ENCODE measurements at places on chromosomes 5 and 9.
A peak's percentile ranks its signal among the peaks of the same experiment; 100 is the strongest.

GRCh38 chr5:88262116-88262515 lies 6.5 kb downstream of the TMEM161B start:
- DNase-seq = no peak

DNA sequence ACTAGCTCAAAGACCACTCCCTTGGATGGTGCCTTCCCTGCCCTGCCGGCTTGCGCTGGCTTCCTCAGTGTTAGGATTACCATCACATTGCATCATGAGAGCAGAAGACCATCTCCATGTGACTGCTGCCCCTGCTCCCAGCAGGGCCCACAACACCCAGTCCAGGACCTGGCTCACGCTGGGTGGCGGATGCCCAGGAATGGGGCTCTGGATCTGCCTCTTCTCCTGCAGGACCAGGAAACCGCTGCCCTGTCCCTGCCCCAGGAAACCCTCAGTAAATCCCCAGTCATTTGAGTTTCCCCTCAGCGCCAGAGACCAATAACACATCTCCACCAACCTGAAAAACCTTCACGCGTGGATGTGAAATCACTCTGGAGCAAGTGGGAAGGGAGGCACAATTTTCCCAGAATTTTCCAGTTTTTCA lies 3.3 kb upstream of the RNF44 start:
- DNase-seq = no peak

GRCh38 chr9:20040991-20041696 lies 252.3 kb upstream of the SLC24A2 start:
- no peak for DNase-seq

GRCh38 chr5:132423438-132423898 lies 54.0 kb downstream of the SLC22A5 start:
- no peak for DNase-seq

- DNase-seq = no peak
These were observed 26.3 kb downstream of the GOLGA2 start for GRCh38 chr9:128249558-128249907.

DNA sequence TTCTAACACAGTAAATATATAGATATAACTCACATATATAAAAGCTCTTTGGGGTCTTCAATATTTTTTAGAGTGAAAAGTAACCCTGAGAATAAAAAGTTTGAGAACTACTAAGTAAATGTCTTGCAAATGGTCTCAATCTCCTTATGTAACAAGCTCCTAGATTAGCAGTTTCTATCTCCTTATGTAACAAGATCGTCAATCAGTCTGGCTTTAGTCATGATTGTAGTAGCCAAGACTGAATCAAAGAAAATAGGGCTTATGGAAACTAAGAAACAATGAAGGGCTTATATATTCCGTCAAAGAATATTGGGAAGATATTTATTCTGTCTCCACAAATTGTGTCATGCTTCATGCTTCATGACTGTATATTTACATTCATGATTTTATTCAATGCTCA lies 22.4 kb upstream of the FREM1 start:
- no peak for DNase-seq

DNA sequence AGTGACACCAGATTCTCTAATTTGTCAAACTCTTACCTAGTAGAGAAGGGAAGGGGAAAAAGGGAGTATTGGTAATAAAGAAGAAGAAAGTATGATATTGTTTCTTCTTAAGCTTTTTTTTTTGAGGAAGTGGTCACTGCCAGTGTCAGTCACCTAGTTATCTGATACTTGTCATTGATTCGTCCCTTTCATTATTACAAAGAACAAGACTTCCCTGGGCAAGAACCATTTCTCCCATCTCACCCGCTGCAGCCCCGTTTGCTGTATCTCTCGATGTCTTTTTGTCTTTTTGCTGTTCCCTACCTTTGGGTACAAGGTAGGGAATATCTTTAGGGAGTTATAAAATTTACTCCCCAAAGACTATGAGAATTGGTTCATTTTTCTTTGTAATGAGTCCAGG lies 249.0 kb downstream of the ARHGAP26 start:
- DNase-seq = no peak

GRCh38 chr5:168467755-168468330 lies 18.4 kb upstream of the RARS1 start:
- DNase-seq = no peak

DNA sequence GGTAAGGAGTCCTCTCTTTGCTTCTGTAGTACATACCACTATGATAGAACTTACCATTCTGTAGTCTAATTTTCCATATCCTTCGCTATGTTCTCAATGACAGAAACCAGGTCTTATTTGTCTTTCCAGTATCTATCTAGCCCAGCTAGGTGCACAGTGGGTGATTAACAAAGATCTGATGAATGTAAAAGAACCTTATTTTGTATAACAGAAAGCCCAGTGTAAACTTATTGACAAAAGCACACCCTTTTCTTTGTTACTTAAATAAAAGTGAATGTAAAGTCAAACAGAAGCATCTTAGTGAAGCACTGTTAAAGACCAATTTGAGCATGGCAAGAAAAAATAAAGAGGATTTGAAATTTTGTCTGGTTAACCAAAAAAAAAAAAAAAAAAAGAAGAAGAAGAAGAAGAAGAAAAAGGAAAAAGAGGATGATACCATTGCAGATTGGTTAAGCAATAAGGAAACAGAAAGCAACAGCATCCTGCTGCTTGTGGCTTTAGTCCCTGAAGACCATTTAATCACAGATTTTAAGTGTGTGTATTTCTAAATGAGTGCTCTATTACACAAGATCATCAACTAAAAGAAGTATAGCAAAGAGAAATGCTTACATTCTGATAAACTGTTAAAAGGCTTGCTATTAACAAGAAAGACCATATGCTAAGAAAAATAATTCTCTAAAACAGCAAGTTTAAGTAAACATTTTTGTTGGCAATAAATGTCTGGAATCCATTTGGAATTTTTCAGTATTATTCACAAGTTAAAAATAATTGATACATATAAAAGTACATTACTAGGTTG lies 21.2 kb downstream of the MEGF9 start:
- no peak for DNase-seq

- DNase-seq = no peak
These were observed 8.9 kb downstream of the SMIM23 start for GRCh38 chr5:171794470-171794960.

GRCh38 chr9:87236546-87236945 lies 261.1 kb upstream of the DAPK1 start:
- no peak for DNase-seq

DNA sequence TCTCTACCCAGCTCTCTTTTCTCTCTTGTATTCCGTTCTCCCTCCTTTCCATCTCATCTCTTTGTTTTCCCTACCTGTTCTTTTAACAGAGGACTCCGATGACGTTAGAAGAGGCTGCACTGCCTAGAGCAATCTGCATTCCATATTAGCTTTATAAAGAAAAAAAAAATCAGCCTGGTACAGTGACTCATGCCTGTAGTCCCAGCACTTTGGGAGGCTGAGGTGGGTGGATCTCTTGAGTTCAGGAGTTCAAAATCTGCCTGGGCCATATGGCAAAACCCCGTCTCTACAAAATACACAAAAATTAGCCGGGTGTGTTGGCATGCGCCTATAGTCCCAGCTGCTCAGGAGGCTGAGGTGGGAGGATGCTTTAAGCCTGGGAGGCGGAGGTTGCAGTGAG lies 49.0 kb downstream of the DAPK1 start:
- DNase-seq = no peak

DNA sequence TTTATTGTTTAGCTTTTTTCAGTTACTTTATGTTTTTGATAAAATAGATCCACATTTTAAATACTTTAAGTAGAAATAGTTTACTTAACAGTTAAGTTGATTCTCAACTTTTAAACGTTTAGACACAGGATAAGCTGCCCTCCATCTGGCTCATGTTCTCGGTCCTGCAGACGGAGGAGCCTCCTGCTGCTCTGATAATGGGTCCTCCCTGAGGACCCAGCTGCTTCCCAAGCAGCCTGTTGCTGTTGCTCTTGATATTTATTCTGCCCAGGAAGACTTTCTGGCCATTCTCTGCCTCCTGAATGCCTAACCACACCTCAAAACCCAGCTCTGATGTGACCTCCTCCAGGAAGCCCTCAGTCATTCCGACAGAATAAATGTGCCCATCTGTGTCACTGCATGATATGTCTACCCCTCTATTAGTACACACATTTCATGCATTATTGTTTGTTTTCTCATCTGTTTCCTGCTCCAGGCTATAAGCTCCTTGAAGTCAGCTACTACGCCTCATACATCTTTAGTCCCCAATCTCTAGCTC lies 267.2 kb upstream of the MSX2 start:
- no peak for DNase-seq

DNA sequence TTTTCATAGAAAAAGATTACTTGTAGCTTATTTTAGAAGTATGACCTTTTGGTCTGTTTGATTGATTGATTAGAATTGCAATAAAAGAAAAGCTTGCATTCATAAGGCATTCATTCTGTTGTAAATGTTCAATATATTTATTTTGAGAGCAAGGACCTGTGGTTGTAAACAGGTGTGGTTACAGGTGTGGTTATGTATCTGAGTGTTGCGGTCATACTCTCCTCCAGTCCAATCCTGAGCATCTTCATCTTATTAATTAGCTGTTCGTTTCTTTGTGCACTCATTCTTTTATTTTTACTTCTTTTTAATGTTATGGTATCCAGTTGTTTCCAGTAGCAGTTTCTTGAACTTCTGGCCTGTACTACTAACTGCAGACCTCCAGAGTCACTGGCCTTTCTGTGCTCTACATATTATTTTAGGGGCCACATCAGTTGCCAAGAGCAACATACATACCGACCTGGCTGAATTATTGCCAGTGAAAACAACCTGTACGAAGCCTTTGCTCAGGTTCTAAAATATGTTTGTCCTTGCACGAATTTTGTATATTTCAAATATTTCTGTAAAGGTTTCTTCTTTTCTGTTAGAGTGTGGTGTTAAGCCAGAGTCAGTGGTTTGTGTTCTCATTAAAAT lies 128.7 kb downstream of the CDC42SE2 start:
- DNase-seq = no peak

DNA sequence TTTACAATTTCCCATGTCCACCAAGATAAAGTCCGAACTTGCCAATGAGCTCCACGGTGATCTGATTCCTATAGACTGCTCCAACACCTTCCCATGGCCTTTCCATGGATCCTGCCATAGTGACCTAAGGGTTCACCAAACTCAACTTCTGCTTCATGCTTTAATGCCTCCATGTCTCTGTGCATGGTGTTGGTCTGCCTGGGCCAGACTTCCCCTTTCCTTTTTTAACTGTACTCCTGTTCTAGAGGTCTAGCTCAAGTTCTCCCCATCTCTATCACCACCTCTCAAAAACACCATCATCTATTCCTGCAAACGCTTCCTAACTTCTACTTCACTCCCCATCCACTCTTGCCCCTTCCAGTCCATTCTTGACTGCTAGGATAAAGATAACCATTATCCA lies 14.8 kb upstream of the SMARCA2 start:
- DNase-seq = no peak

- DNase-seq = no peak
These were observed 58.0 kb downstream of the PLAC8L1 start for GRCh38 chr5:146047396-146047795.

GRCh38 chr5:10106806-10107205 lies 142.9 kb downstream of the ATPSCKMT start:
- DNase-seq = no peak

GRCh38 chr9:88692827-88693226 lies 157.8 kb downstream of the NXNL2 start:
- no peak for DNase-seq

GRCh38 chr9:98786750-98787510 lies 9.4 kb downstream of the ANKS6 start:
- DNase-seq = no peak

DNA sequence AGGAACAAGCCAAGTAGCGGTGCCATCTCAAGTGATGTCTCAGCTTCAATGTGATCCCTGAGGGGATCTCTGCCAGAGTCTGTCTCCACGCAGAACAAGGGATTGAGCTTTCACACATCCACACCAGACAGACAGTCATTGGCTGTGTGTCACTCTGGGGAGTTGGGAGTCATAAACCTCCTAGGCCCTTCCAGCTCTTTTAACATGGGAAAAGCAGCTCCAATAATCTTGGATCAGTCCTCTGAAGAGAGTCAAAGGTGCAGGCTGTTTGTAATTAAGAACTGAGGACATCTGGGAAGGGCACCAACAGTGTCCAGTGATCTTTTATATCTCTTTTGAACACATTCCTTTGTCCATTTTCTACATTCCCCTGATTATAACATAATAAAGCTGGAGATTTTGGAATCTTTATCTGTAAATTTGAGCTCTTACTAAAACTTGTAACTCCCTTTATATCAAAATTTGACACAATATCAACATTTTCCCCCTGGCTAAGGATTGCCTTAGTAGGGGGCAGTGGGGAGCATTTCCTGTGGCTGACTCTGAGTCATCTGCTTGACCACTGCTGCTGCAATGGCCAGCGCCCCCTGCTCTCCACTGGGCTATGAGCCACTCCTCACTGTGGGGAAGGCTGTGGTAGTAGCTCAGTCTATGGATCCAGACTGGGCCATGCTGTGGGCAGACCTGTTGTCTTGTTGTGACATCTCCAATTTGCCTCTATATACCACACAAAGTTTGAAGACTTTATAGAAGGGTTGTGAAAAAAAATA lies 284.4 kb downstream of the OSTF1 start:
- DNase-seq = peak; percentile 4

DNA sequence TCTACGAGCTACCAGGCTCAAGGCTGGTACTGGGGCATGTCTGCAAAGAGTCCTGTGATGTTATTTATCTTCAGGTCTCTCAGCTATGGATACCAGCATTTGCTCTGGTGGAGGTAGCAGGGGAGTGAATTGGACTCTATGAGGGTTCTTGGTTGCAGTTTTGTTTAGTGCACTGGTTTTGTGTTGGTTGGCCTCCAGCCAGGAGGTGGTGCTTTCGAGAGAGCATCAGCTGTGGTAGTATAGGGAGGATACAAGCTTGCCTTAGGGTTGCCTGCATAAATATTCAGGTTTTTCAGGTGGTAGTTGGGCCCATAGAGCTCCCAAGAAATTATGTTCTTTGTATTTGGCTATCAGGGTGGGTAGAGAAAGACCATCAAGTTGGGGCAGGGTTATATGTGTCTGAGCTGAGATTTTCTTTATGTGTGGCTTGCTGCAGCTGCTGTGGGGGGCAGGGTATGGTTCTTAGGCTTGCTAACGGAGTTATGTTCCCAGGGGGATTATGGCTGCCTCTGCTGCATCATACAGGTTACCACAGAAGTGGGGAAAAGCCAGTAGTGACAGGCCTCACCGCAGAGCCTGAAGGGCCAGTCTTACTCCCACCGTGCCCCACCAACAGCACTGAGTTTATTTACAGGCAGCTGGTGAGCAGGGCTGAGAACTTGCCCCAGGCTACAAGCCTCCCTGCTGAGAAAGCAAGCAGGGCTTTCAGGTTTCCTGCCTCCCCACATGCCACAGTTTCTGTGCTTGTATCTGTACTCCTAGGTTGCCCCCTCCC lies 9.7 kb upstream of the RIOK2 start:
- peak; percentile 66 for DNase-seq

GRCh38 chr5:147512659-147513379 lies 3.0 kb upstream of the DPYSL3 start:
- no peak for DNase-seq

Measured in HT1080 (cell line).